ENCODE measurements at places on chromosomes 13 and 19.

DNA sequence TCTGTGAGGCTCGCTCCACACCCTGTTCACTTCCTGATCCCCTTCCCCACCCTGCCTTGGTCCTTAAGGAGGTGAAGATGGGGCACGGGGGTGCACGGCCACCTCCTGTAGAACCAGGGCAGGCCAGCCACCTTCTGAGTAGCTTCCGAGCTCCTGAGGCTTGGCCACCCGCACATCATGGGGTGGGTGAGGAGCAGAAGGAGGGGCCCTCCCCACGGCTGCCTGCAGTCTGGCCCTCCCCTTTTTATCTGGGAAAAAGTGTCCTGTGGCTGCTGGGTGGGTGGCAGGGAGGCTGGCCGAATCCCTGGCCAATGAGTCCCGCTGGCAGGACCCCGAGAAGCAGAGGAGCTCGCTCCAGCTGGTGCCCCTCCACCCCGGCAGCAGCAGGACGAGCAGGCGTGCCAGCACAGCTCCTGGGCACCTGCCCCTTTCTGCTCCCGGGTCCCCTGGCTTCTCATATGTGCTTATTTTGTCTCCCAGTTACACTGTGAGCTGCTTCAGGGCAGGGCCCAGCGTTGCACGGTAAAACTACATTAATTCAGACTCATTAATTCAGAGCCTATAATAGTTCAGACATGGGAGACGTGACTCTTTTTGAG, 135.0 kb downstream of the KDM4B start:
- H3K27me3 ChIP-seq, result no peaks in the 10 kb centered on the region
- no peak overlapping the region for H3K4me3 ChIP-seq
- H3K27ac ChIP-seq, result no peak overlapping the region
- H3K4me1 ChIP-seq, result no peaks in the 10 kb centered on the region

DNA sequence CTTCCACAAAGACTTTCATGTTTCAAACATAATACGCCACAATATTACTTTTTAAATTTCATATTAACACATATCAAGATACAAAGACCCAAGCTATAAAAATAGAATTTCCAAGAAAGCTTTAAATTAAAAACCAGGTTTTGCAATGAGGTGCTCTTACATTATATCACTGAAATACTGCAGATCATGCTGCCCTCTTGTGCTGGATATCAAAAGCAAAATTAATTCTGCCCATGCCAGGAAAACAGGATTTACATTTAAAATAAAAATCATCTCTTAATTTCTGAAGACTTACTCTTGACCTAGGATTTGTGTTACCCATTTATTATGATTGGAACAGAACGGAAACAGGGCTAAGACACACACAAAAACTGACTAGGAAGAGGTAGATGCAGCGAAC, 145.0 kb downstream of the ABCC4 start:
- no peaks in the 10 kb centered on the region for H3K27me3 ChIP-seq
- H3K27ac ChIP-seq, result no peak overlapping the region
- H3K36me3 ChIP-seq, result peaks cover 5% of the 10 kb centered on the region
- no peaks in the 10 kb centered on the region for H3K4me1 ChIP-seq

DNA sequence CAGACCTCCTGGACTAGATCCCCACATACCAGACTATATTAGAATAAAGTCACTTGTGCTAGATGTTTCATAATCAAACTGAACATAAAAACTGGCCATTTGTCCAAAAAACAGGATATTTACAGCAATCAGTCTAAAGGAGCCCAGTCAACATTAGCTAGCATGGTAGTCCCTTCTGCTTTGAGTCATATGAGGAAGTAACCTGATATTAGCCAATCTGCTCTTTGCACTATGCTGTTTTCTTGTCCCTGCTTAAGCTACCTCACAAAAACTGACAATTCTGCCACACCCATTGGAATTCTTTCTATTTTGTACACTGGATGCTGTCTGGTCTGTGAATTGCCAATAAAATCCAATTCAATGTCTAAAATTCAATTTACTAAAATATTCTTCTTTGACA, 1824.2 kb downstream of the OLFM4 start:
- H3K4me3 ChIP-seq, result no peak overlapping the region
- no peak for DNase-seq
- H3K27ac ChIP-seq, result no peak overlapping the region
- no peaks in the 10 kb centered on the region for H3K4me1 ChIP-seq
- H3K36me3 ChIP-seq, result no peaks in the 10 kb centered on the region

GRCh38 chr13:57128909-57129308, 11.8 kb upstream of the PRR20A start:
- no peak overlapping the region for H3K27ac ChIP-seq
- H3K4me3 ChIP-seq, result no peak overlapping the region

- no peaks in the 10 kb centered on the region for H3K4me1 ChIP-seq
- no peak overlapping the region for H3K4me3 ChIP-seq
- no peaks in the 10 kb centered on the region for H3K36me3 ChIP-seq
- DNase-seq, result no peak
- H3K27ac ChIP-seq, result no peak overlapping the region
These were observed 51.7 kb downstream of the C1QTNF9 start for GRCh38 chr13:24361113-24361512.

- H3K36me3 ChIP-seq, result no peaks in the 10 kb centered on the region
- H3K4me3 ChIP-seq, result no peak overlapping the region
- no peaks in the 10 kb centered on the region for H3K27me3 ChIP-seq
- no peak for DNase-seq
- no peaks in the 10 kb centered on the region for H3K4me1 ChIP-seq
These were observed 229.1 kb downstream of the TSHZ3 start for GRCh38 chr19:31119951-31120690.

DNA sequence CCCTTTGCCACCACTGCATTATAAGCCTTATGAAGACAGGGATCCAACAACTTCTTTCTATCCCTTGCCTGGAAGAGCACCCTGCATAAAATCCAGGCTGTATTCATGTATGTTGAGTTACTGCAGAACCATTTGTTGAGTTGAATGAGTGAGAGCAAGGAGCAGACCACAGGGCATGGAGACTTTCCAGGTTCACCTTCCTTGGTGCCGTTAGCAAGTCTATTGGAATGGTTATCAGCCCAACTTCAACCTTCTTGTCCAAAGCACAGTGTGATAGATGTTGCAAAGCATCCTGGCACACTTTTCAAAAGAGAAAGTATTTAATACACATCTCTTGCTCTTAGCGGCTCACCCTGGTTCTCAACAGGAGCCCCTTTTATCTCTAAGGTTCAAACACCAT, 100.9 kb upstream of the CLDN10 start:
- H3K4me3 ChIP-seq, result no peak overlapping the region
- peaks cover 5% of the 10 kb centered on the region for H3K4me1 ChIP-seq
- no peaks in the 10 kb centered on the region for H3K27me3 ChIP-seq
- no peak for DNase-seq

DNA sequence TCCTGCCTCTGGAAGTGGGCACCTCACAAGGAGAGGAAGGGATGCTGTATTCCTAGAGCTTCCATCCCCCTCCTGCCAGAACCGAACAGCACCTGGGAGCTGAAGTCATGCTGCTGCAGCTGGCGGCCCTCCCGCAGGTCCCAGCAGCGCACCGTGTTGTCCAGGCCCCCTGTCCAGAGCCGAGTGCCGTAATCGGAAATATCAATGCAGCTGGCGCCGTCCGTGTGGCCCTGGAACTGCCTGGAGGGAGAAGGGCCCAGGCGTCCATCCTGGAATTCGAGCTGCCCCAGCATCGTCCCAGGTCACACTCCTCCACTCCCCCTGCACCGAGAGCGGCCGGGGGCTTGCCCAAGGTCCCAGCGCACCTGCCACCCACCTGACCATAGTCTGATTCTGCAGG, 23.7 kb downstream of the TLE2 start:
- no peaks in the 10 kb centered on the region for H3K27me3 ChIP-seq
- DNase-seq, result no peak
- no peak overlapping the region for H3K27ac ChIP-seq
- H3K4me1 ChIP-seq, result no peaks in the 10 kb centered on the region
- peaks cover 9% of the 10 kb centered on the region for H3K36me3 ChIP-seq
- no peak overlapping the region for H3K4me3 ChIP-seq

GRCh38 chr13:109154546-109154945, 525.1 kb downstream of the MYO16 start:
- H3K4me1 ChIP-seq, result no peaks in the 10 kb centered on the region
- H3K36me3 ChIP-seq, result no peaks in the 10 kb centered on the region
- H3K27ac ChIP-seq, result no peak overlapping the region
- H3K27me3 ChIP-seq, result no peaks in the 10 kb centered on the region

- no peak overlapping the region for H3K4me3 ChIP-seq
- H3K27ac ChIP-seq, result no peak overlapping the region
- DNase-seq, result no peak
- H3K36me3 ChIP-seq, result no peaks in the 10 kb centered on the region
- H3K4me1 ChIP-seq, result no peaks in the 10 kb centered on the region
These were observed 120.7 kb upstream of the SPATA13 start for GRCh38 chr13:24039621-24040475.

- H3K36me3 ChIP-seq, result peaks cover 25% of the 10 kb centered on the region
- peaks cover 20% of the 10 kb centered on the region for H3K4me1 ChIP-seq
- DNase-seq, result no peak
- H3K4me3 ChIP-seq, result no peak overlapping the region
These were observed 7.9 kb downstream of the CD37 start for GRCh38 chr19:49343123-49343522.

- no peaks in the 10 kb centered on the region for H3K36me3 ChIP-seq
- no peaks in the 10 kb centered on the region for H3K4me1 ChIP-seq
- no peaks in the 10 kb centered on the region for H3K27me3 ChIP-seq
- DNase-seq, result no peak
These were observed 274.5 kb downstream of the LMO7 start for GRCh38 chr13:75910591-75910990.

DNA sequence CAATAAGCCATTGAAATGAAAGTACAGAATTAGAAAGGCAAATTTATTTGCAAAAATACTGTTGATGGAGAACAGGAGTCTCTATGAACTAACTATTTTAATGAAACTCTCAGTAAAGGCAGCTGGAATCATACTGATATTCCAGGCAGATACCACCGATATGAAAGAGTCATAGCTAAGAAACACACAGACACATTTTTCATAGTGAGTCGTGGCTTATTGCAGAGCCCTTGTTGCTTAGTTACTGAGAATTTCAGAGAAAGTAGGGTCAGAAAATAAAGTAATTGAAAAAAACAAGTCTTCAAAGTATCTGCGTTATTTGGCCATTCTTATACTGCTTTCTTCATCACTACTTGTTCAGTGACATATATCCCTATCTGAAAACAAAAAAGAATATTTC, 1890.9 kb downstream of the PCDH9 start:
- DNase-seq, result no peak
- H3K4me1 ChIP-seq, result no peaks in the 10 kb centered on the region
- H3K27me3 ChIP-seq, result no peaks in the 10 kb centered on the region
- no peak overlapping the region for H3K4me3 ChIP-seq
- H3K36me3 ChIP-seq, result no peaks in the 10 kb centered on the region

DNA sequence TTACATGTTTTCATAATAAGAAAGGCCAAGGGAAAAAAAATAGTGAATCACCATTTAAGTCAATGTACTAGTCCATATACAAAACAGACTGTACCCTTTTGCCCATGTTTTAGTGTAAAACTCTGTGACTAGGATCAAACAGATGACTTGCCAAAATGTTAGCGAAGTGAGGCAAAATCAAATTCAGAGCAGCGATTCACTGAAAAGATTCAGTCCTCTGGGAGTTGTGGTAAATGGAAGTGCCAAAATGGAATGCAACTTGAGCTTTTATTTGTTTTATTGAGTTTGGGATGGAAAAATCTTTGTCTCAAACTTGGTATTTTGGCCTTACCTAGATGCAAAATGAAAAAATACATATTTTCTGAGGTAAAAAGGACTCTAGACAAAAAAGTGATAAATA, 9.1 kb downstream of the CDADC1 start:
- DNase-seq, result no peak
- H3K27ac ChIP-seq, result no peak overlapping the region
- H3K4me1 ChIP-seq, result peaks cover 8% of the 10 kb centered on the region
- H3K36me3 ChIP-seq, result peaks cover 44% of the 10 kb centered on the region
- H3K4me3 ChIP-seq, result no peak overlapping the region

GRCh38 chr13:51589793-51590192, 5.5 kb downstream of the WDFY2 start:
- no peak overlapping the region for H3K4me3 ChIP-seq
- H3K4me1 ChIP-seq, result peaks cover 7% of the 10 kb centered on the region
- no peak overlapping the region for H3K27ac ChIP-seq
- DNase-seq, result no peak

- no peak for DNase-seq
- H3K4me1 ChIP-seq, result no peaks in the 10 kb centered on the region
- H3K27me3 ChIP-seq, result no peaks in the 10 kb centered on the region
- H3K27ac ChIP-seq, result no peak overlapping the region
- no peaks in the 10 kb centered on the region for H3K36me3 ChIP-seq
These were observed 1321.3 kb upstream of the SLC10A2 start for GRCh38 chr13:104387510-104387909.

DNA sequence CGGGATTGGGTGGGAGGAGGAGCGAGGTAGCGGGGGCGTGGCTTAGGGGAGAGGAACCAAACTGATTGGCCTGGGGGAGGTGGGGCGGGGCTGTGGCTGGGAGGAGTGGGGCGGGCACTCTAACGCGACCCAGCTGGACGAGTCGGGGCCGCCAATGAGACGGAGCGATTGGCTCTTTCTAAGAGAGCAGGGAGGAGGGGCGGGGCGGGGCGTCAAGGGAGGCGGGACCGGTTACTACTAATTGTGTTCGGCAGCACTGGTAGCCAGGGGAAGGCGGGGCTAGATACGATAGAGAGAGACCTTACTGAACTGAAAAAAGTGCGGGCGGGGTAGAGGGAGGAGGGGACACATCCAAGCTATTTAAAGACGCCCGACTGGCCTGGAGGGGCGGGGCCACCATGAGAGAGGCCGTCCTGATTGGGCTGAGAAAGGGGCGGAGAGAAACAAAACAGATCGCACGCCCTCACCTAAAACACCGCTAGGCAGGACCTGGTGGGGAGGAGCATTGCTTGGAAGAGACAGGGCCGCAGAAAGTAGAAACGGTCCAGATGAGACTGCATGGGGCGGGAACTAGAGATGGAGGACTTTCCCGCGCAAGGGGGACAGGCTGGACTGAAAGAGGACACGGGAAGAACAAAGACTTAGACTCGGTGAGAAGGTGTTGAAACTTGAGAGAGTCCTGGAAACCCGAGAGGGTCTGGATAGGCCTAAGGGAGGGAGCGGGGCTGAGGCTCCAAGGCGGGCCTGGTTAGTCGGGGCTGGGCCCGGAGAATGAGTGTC, at the start of gene KCNC3:
Gene KCNC3, minus strand, starts transcription at position 232 of the 780 bp plus-strand sequence. CDS start 295 bp downstream, outside the sequence.
- H3K27me3 ChIP-seq, result peaks cover 62% of the 10 kb centered on the region
- no peaks in the 10 kb centered on the region for H3K36me3 ChIP-seq
- peak within 1 kb of the TSS; percentile 32 for H3K4me3 ChIP-seq

- no peak for DNase-seq
- no peaks in the 10 kb centered on the region for H3K27me3 ChIP-seq
- H3K4me1 ChIP-seq, result peaks cover 4% of the 10 kb centered on the region
- peaks cover 19% of the 10 kb centered on the region for H3K36me3 ChIP-seq
- H3K27ac ChIP-seq, result no peak overlapping the region
These were observed 4.4 kb downstream of the CKAP2 start for GRCh38 chr13:52459668-52460067.

GRCh38 chr19:56124578-56124977, 3.5 kb upstream of the ZNF787 start:
- no peaks in the 10 kb centered on the region for H3K27me3 ChIP-seq
- no peaks in the 10 kb centered on the region for H3K36me3 ChIP-seq
- DNase-seq, result peak; percentile 61
- H3K4me3 ChIP-seq, result no peak overlapping the region

- no peaks in the 10 kb centered on the region for H3K4me1 ChIP-seq
- no peaks in the 10 kb centered on the region for H3K36me3 ChIP-seq
- no peak for DNase-seq
- H3K27ac ChIP-seq, result no peak overlapping the region
These were observed 18.9 kb upstream of the CLDN10 start for GRCh38 chr13:95533545-95534160.

GRCh38 chr13:20132052-20132634, 28.7 kb downstream of the GJA3 start:
- H3K36me3 ChIP-seq, result no peaks in the 10 kb centered on the region
- no peak overlapping the region for H3K4me3 ChIP-seq
- no peak overlapping the region for H3K27ac ChIP-seq
- H3K27me3 ChIP-seq, result peaks cover 54% of the 10 kb centered on the region
